ENCODE measurements at places on chromosomes 5 and 9.

- DNase-seq, result no peak
Measured at GRCh38 chr9:93119953-93120845, 13.9 kb downstream of the NINJ1 start.

GRCh38 chr9:136439481-136440408 lies at the start of gene INPP5E:
TSS of gene INPP5E (minus strand) at chr9:136439845. CDS start at chr9:136439419, 426 bp downstream.
- peak; percentile 75 for DNase-seq

DNA sequence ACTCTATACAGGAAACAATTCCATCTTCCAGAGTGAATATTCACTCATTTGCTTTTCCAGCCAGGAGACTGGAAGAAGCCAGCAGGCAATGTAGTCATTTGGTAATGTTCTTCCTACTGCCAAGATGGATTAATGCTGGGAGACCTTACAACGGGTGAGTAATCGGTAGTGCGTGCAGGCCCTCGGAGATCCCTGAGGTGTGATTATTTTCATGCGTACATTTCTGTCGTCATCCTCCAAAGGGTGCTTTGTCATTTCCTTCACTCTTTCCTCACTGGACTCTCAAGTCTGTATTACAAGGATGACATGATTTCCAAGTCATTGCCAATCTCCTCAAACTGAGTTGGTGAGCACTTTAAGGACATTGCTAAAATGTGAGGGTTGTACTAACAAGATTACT lies 263.5 kb downstream of the CWC27 start:
- no peak for DNase-seq

GRCh38 chr5:19001054-19001453 lies 986.9 kb downstream of the CDH18 start:
- no peak for DNase-seq

DNA sequence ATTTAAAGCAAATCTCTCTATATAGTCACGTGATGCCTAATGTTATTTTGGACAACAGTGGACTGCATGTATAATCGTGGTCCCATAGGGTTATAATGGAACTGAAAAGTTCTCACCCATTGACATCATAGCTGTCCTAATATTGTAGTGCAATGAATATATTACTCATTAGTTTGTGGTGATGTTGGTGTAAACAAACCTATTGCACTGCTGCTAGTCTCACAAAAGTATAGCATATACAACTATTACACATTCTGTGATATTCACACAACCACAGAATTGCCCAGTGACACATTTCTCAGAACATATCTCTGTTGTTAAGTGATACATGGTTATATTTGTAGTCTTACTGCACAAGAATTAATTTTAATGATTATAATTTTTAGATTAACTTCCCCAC lies 37.7 kb downstream of the IPO11 start:
- DNase-seq, result no peak

DNA sequence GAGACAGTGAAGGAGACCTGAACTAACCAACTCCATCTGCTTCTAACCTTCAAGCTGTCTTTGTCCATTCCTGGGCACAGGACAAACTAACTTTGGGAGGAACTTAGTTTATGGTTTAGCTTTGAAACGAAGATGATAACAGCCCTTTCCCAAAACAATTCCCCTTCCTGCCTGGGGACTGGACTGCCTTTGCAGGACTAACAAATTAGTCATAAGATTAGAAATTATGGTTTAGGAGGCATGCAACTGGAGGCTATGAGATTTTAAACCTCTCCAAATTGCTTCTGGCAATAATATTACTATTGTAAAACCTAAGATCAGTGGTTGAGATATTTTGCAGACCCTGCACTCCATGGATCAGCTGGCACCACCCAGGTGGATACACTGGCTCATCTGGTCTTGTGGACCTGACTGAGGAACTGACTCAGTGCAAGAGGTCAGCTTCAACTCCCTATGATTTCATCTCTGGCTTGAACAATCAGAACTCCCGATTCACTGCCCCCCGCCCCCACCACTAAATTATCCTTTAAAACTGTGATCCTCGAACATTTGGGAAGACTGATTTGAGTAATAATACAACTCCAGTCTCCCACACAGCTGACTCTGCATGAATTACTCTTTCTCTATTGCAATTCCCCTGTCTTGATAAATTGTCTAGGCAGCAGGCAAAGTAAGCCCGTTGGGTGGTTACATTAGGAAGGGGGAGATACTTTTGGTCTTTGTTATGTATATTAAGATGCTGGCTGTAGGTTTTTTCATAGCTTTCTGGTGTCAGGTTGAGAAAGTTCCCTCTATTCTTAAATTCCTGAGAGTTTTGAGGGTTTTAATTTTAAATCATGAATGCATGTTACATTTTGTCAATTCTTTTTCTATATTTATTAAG lies 213.3 kb downstream of the TSSK1B start:
- DNase-seq, result no peak

DNA sequence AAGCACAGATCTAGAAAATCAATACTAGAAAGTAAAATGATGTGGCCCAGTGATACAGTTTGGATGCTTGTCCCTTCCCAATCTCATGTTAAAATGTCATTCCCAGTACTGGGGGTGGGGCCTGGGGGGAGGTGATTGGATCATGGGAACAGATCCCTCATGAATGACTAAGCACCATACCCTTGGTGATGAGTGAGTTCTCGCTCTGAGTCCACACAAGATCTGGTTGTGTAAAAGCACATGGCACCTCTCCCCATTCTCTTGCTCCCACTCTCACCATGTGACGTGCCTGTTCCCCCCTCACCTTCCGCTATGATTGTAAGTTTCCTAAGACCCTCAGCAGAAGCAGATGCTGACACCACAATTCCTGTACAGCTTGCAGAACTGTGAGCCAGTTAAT lies 234.2 kb upstream of the CDH6 start:
- no peak for DNase-seq
